ENCODE measurements at places on chromosomes 3 and 15.

- peak; percentile 26 for DNase-seq
Observed at GRCh38 chr15:90343302-90343790, 8.7 kb upstream of the ZNF774 start.

DNA sequence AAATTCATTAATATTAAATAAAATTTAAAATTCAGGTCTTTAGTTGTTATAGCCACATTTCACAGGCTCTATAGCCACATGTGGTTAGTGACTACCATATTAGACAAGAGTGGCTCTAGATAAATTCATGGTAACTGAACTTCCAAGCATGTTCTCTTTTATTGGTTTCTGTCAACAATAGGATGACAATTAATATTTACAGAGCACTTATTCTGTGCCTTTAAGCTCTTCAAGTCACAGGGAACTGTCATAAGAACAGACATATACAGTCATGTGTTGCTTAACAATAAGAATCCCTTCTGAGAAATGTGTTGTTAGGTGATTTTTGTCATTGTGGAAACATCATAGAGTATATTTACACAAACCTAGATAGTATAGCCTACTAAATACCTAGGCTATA lies 38.8 kb upstream of the SLC25A36 start:
- DNase-seq, result no peak

DNA sequence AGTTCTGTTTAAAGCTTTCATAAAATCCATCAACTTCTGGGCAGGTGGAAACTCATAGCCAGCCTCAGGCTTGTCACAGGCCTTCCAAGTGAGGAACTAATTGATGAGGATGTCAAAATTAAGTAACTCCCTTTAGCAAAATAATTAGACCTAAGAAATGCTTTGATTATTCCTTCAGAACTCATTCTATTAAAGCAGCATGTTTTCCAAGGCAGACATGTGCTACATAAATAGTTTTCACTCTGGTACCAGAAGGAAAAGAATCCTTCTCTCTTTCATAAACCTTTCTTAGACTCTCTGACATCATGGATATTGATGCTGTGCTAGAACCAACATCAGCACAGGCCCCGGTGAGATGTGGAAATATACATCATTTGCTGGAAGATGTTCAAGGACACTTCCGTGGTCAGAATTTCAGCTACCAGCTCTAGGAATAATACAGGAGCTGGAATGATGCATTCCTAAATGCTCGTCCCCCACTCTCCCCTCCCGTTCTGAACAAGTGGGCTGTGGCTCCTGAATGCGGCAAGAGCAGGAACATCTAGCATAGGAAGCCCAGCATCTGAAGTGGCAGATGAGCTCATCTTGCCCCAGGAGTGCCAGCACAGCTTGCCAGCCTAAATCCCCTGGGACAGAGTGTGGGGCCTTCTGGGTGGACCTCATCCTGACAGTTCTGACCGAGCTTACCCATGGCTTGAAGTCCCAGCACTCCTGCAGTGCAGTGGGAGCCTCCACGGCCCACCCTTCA lies 82.4 kb downstream of the WWTR1 start:
- DNase-seq, result peak; percentile 25

DNA sequence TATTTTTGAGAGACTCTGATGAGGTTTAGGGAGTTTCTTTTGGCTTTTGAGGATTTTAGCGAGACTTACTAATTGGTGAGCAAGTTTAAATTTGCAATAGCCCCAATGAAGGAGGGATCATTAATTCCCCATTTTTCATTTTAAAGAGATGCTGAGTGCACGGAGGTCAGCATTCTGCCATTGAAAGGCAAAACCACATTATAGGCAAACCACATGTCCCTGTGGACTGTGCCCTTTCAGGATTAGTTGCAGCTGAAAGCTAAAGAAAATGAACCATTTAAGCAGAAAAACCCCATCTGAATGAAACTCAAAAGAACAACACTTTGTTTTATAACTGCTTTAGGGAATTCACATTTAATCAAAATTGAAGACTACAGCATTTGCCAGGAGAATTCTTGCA lies 246.5 kb downstream of the PDZRN3 start:
- DNase-seq, result no peak

- DNase-seq, result no peak
Observed at GRCh38 chr3:99256788-99257187, 355.3 kb upstream of the DCBLD2 start.

DNA sequence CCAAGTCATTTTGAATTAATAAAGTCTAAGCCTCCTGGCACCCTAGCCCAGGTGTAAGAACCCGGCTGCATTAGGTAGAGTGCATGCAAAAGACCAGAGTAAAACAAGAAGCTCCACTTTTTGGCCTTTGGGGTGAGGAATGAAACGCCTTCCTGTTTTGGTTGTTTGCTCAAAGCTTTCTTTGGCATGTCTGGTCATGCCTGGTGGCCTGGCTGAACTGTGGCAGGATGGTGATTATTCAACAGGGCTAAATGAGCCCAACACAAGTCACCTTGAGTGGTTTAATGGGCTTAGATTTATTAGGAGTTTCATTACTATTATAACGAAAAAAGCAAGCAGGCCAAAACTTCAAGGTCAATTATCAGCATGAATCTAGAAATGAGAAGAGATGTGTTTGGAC lies 40.9 kb upstream of the LDHAL6B start:
- DNase-seq, result peak; percentile 73

DNA sequence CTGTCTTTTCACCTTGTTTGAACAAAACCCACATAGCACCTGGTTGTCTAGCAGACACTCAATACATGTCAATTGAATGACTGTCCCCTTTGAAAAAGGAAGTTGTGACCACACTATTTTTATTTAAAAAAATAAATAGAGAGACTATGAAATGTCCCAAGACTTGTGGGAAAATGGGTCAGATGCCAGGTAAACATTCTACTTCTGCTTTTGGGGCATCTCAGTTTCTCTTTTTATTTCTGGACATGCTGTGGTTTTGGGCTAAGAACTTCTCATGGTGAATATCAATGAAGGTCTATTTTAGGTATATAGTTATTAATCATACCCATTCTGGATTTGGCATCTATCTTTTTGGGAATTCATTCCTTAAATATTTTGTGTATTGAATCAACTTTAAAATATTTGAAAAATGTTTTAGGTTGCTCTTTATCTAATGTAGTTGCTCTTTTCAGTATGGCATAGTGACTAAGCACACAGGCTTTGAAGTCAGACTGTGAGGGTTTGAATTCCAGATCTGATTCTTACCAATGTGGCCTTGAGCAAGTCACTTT lies 4.4 kb downstream of the TMEM45A start:
- no peak for DNase-seq

DNA sequence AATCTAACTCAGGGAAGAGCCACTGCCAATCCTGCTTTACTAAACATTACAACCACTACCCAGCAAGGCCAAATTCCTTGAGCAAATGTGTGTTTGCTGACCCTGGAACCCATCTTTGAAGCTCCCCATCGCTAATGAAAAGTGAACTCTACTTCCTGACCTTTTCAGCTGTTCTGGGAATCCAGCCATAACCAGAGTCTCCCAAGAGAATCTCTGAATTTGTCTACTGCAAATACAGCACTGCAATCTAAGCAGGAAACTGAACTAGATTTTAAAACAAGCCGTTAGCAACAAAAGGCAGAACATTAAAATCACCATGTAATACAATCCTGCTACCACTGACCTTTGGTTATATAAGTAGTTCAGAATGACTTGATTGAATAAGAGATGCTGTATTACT lies 309.2 kb downstream of the MAGI1 start:
- DNase-seq, result no peak

DNA sequence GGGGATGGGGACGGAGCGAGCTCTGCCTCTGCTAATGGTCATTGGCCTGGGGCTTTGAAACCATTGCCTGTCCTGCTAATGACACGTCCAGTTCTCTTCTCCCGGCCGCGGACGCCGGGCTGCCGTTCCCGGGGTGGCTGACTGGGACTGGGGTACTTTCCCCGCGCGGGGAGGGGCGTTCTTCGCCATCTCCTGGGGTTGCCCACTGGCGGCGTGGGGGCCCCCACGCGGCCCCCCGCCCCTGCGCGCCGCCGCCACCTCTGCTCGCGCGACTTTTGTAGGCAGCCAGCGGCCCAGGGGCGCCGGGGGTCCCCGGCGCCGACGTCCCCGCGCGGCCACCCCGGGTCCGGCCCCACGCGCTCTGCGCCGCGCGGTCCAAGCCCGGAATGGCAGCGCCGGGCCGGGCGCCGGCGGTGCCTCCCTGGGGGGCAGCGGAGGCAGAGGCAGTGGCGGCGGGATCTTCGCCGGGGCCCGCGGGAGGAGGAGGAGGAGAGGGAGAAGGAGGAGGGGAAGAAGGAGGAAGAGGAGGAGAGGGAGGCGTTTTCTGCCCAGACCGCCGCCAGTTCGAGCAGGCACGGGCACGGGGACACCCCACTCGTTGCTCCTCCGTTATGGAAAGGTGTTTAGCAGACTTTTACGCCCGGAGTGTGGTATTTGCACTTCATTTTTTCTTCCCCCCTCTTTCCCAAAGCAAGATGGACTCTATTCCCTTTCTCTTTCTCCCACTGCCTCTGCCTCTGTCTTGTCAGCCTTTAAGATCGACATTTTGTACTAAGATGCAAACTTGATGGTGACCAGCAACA lies 2.3 kb downstream of the BBX start:
- peak; percentile 46 for DNase-seq

- DNase-seq, result no peak
Observed at GRCh38 chr3:136166507-136166906, 29.6 kb downstream of the MSL2 start.

GRCh38 chr3:123201223-123201556 lies 553 bp upstream of the SEC22A start:
- DNase-seq, result no peak

All from RWPE1 (cell line).